ENCODE measurements at places on chromosomes 1 and 21.

- DNase-seq, result peak; percentile 93
These were observed 34.9 kb upstream of the RUNX3 start for GRCh38 chr1:24964811-24965570.

DNA sequence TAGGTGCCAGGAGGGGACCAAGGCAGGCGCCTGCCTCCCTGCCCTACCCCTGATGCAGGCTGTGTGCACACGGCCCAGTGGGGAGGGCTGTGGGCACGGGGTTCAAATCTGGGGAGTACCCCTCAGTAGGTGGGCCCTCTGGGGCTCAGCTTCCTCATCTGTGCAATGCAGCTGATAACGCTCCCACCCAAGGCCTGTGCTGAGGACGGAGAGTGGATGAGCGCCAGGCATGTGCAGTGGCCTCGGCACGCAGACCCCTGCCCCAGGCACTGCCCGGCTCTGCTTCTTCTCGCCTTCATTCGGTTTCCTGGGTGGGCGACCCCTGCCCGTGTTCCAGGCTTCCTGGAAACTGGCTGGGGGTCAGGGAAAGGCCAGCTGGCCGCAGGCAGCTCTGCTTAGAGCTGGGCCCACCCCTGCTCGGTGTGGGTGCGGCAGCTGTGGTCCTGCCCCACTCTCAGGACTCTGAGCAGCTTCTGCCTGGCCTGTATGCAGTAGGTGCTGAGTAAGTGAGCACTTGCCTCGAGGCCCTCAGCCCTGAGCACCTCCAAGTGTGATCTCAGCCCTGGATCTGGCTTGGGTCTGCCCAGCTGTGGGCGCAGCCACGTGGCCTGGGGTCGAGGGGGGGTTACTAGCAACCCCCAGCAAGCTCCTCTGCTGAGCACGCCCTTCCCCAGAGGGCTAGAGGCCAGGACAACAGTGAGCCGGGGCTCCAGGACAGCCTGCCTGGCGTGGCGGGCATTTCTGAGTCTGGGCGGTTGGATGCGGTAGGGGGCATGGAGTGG, 11.9 kb upstream of the TNFRSF14 start:
- no peak for DNase-seq

GRCh38 chr21:34907461-34908418, 141.4 kb downstream of the RUNX1 start:
- no peak for DNase-seq

- DNase-seq, result no peak
These were observed 76.7 kb downstream of the NFASC start for GRCh38 chr1:204947338-204947737.

DNA sequence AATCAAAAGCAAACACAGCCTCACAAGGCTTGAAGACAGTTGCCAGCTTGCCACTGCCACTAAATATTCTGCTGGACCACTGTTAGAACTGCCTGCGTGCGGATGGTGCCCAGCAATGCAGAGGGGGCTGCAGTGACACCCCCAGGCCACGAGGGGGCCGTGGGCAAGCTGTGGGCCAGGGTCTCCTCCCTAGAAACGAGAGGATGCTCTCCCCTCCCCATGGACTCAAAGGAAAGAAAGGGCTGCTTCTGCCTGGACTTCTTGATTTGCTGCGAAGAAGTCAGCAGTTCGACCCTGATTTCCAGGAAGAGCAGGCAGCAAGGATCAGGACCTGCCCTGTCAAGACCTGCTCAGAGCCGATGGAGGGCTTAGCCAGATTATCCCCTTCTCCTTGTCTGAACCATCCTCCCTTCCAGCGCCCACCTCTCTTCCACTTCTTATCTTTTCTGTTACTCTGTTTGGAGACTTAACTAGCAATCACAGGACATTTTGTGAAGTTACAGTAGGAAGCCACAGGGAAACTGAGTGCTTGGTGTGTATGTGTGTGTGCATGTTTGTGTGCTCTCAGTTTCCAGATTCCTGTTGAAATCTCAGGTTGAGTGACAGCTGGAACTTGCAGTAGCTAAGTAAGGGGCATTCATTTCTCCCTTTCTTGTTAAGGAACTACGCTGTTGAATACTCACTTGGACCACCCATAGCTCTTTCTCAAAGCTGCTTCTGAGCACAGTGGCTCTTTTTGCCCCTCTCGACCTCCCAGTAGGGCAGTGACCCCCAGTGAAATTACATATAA, 2.7 kb downstream of the MAN1C1 start:
- no peak for DNase-seq

DNA sequence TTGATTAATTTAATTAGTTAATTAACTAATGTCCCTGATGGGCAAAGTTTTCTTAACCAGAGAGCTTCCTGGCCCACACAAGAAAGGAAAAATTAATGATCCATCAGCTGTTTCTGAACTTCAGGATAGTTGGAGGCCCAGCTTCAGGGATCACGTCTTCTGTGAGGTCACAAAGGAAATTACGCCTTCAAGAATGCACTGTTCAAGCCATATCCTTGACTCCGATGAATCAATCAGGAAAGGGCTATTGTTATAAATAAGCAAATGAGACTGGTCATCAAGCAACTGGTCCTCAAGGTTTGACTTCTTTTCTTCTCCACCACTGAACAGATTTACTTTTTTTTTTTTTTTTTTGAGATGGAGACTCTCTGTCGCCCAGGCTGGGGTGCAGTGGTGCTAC, 40.6 kb downstream of the TCP10L start:
- no peak for DNase-seq

DNA sequence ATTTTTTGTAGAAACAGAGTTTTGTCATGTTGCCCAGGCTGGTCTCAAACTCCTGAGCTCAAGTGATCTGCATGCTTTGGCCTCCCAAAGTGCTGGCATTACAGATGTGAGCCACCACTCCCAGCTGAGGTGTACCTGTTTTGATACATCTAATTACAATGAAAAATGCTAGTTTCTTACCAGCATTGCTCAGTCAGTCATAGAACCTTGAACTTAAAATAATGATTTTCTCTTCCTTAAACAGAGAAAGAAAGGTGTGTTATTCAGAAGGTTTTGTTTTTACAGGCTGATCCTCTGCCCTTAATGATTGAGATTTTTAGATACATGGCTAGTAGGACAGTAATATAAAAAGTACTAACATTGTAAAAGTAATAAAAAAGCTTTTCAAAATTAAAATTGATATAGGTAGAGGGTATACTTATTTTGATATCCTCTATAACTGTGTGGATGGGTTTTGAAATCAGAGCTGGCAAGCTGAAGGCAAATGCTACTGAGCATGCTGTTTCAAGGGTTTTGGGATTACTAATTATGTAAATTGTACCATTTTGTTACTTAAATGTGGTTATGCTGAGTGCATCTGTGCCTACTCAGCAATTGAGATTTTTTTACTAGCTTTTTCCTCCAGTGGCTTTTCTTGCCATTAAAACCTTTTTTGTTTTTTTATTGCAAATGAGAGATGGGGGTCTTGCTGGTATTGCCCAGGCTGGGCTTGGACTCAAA, 16.1 kb downstream of the PRRC2C start:
- no peak for DNase-seq

- DNase-seq, result no peak
These were observed 15.0 kb upstream of the IKBKE start for GRCh38 chr1:206455289-206455665.

DNA sequence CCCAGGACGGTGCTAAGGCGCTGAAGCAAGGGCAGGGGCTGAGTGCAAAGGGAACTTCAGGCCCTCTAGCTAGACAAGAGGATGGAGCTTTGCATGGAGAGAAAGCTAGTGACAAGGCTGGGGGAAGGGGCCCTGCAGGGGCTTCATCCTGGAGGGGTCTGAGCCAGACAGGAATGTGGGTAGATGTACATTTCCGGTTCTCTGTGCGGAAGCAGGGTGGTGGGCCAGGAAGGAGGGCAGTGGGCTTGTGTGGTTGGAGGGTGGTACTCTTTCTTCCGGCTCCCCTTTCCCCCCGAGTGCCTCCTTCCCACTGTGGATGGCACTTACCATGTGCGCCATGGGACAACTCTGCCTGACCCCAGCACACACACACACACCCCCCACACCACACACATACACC, 1.5 kb downstream of the KISS1 start:
- DNase-seq, result no peak

DNA sequence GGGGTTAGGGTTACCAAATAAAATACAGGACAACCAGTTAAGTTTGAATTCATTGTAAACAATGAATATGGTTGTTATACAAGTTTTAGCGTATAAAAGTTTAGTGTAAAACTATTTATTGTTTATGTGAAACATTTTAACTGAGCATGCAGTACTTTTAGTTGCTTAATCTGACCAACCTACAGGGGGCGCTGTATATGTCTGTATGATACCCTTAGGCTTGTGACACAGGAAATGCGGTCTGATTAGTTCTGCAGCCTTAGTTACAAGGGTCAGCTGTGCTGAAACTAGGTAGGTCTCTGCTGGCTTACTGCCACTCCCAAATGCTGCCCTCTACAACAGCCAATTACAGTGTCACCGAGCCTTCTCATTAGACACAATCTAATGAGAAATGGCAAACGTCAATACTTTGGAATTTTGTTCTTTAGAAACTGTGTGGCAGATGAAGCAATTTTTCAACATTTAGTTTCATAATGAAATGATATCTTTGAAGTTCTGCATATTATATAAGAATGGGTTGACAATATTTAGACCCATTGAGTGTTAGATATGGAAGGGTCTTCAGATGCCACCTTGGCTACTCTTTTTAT, 56.2 kb downstream of the NTNG1 start:
- DNase-seq, result peak; percentile 3

GRCh38 chr1:100539836-100540536, 2.0 kb downstream of the GPR88 start:
- DNase-seq, result no peak

- DNase-seq, result no peak
These were observed 325.2 kb upstream of the NRIP1 start for GRCh38 chr21:15390049-15390448.

DNA sequence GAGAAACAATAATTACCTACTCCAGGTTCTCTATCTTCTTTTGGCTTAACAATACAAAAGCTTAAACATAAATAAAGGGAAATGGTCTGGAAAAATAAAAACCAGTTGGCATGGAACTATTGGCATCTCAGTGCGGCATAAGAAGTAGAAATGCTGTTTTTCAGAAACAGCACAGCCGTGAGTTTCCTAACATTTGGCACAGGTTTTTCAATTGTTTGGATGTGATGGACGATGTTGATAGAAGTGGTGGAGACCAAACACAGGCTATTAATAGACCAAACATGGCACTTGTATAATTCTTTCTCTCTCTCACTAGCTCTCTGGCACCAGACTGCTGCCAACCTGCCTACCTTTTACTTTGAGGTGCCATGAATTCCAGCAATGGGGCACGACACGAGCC, 36.2 kb downstream of the KCNN3 start:
- DNase-seq, result no peak

DNA sequence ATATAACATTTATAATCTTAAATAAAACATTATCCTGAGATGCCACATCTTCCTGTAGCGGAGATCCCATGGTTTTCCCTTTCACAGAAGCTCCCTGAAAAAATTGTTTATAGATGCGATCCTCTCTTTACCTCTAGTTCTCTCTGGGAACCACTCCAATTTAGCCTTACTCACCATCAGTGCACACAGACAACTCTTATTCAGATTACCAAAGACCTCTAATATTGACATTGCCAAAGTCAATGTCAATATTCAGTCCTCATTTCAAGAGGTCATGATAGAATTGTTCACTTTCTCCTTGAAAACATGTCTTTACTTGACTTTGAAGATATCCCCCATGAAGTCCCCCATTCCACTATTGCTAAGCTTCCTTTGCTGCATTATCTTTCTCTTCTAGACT, 248.8 kb downstream of the CTH start:
- no peak for DNase-seq

DNA sequence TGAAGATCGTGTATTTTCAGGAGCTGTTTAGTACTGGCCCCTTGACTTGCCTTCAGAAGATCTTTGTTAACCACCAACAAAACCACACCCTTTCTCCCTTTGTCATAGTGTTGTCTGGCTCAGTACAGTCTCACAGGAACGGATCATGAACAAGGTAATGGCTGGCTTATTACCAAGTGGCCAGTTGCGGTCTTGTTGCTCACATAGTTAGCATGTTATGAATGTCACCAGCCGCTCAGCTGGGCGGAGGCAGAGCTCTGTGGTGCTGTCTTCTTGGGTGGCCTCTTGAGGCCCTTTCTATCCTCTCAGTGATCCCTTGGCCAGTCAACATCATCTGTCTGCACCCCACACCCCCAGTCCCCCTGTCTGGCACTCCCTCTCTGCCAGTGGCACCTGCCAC, 21.4 kb downstream of the CNIH3 start:
- DNase-seq, result no peak

DNA sequence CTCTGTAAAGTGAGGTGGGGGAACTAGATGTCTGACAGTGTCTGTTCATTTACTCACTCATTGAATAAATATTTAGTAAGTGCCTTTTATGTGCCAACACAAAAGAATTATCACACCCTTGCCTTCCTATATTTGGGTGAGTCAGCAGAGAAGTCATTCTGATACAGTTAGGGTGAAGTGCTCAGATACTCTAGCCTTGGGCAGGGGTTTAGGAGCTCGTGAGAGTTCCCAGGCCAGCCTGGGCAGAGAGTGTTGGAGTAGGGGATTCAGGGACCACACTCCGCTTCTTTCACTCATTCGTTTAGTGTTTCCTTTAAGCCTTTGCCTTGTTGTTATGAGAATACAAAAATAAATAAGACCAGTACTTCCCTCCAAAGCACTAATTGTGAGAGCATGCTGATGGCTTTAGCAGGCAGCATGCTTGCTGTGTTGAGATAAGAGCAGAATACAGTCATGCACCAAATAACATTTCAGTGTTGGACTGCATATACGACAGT, 83.9 kb downstream of the DYRK1A start:
- no peak for DNase-seq

GRCh38 chr1:156417401-156418020, 48.5 kb downstream of the RHBG start:
- no peak for DNase-seq

- DNase-seq, result no peak
These were observed 59.9 kb upstream of the CDC42BPA start for GRCh38 chr1:227378181-227378580.

DNA sequence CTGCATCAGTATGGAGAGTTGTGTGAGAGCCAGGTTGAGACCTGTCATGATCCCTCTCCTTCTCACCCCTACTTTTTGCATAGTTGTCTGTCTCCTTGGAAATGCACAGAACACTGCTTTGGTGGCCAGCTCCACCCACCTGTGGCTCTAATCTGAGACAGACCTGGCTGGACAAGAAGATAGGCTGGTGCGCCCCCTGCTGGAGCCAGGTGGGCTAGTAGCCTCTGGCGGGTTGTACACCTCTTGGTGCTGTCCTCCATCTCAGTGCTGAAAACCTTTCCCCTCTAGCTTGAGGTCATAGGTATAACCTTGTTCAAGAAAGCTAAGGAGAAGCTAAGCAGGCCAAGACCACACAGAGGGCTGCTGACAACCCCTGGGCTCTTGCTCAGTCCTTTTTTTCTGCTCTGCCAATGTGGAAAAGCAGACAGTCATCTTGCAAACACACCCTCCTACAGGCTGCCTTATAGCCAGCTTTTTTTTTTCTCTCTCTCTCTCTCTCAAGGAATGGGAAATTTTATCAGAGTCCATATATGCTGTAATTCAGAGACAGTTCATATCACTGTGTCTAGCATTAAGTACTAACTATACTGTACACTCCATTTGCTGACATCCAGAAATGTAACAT, 58.8 kb upstream of the SPATA6 start:
- peak; percentile 32 for DNase-seq

GRCh38 chr1:27564710-27565649, 39.0 kb downstream of the AHDC1 start:
- no peak for DNase-seq
